Fibroblast of the aortic adventitia (primary cell): ENCODE measurements at places on chromosomes 2 and 18. TPM values are rescaled to one million over a fixed set of nuclear protein-coding genes. Genes with fewer than 3 reads are reported as not detected.

- no peak for DNase-seq
Observed at GRCh38 chr2:239147376-239147775, 253.4 kb downstream of the HDAC4 start.

DNA sequence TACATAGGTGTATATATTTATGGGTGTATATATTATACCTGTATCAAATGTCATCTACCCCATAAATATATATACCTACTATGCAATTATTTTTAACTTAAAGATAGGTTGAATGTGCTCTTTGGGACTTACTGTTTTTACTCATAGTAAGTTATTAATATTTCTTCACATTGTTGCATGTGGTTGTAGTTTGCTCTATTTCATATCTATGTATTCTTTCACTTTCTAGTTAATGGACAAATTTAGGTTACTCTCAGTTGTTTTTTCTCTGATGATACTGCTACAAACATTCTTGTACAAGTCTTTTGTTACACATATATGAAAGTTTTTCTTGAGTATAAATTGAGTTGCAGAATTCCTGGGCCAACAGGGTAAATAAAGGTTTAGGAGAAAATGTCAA, 601.8 kb upstream of the ID2 start:
- no peak for DNase-seq

DNA sequence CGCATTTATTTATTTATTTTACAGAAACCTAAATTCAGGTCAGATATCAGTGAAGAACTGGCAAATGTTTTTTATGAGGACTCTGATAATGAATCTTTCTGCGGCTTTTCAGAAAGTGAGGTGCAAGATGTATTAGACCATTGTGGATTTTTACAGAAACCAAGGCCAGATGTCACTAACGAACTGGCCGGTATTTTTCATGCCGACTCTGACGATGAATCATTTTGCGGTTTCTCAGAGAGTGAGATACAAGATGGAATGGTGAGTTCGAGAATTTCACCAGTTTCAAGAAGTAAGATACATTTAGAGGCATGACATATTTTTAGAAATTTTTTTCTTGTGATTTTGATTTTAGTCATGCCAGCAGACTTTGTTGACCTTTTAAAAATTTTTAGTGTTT, 4.6 kb downstream of the CDCA7 start:
- DNase-seq, result no peak

The ZNF532 gene
- 17.3 and 42.6 TPM in 2 replicates for total RNA-seq

DNA sequence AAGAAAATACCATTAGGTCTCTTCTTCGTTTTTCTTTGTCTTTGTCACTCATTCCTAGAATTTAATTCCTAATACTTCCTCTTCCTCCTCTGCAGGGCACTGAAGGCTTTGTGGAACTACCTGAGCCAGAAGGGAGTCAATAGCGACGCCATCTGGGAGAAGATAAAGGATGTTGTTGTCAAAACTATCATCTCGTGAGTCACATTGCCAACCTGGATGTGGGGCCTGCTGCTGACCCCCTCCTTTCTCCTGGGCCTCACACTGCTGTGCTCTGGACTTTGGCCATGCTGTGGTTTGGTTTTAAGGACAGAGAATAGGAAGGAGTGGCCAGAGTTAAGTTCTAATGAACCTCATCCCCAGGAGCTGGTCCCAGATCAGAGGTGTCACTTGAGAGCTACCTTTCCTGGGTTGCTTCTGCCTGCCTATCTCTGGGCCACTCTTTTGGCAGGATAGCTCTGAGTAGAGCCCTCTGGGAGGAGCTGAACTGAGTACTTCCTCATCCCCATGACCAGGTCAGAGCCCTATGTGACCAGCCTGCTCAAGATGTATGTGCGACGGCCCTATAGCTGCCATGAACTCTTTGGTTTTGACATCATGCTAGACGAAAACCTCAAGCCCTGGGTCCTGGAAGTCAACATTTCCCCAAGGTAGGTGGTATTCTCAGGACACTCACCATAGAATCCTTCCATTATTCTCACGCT, 33.1 kb upstream of the CYP27A1 start:
- no peak for DNase-seq

DNA sequence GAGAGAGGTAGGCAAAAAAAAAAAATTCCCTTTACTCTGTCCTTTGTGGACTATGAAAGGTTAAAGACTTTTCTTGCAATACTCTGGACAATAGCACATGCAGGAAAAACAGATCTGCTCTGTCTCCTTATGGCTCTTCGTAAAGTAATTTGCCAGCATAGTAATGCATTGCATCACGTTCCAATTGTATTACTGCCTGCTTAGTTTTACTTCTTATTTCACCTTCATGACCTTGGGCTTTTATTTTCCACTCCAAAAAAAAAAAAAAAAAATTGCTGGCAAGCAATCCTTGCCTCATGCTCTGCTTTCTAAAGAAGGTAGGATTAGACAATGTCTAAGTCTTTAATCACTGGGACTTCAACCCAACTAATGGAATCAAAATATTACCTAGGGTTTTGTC, 1802.7 kb downstream of the SUCLG1 start:
- no peak for DNase-seq

The CYP27C1 gene
- 0.41 and 0.72 TPM in 2 replicates for total RNA-seq

- DNase-seq, result no peak
Observed at GRCh38 chr2:190582736-190583506, 48.4 kb upstream of the NEMP2 start.

DNA sequence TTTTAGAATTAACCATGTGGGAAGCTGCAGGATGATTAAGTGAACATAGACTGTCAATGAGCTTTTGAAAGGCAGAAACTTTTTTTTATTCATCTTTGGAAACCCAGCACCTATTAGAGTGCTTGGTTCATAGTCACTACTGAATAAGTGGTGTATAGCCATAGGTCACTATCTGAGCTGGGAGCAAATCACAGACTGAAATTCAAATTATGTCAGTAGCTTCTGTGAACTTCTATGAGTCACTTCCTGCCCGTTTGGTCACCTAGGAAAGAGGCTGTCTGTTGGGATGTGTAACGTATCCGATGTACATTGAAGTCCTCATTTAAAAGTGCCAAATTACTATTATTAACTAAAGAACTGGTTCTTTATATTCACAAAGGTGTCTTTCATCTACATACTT, 20.5 kb upstream of the SLC40A1 start:
- no peak for DNase-seq

DNA sequence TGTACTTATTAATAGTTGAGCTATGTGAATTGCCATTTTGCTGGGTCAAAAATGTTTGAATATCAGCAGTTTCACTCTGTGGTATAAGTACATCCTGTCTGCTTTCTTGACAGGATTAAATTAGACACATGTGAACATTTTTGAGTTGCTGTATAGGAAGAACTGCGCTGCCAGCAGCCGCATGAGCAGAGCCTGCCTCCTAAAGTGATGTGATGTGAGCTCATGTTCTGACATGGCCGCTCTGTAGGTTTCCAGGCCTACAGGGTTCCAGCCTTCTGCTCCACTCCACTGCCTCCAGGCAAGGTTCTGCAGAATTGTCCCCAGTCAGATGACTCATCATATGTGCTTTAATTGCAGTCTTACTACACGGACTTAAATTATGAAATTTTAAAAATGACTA, 119.7 kb upstream of the NFATC1 start:
- no peak for DNase-seq

DNA sequence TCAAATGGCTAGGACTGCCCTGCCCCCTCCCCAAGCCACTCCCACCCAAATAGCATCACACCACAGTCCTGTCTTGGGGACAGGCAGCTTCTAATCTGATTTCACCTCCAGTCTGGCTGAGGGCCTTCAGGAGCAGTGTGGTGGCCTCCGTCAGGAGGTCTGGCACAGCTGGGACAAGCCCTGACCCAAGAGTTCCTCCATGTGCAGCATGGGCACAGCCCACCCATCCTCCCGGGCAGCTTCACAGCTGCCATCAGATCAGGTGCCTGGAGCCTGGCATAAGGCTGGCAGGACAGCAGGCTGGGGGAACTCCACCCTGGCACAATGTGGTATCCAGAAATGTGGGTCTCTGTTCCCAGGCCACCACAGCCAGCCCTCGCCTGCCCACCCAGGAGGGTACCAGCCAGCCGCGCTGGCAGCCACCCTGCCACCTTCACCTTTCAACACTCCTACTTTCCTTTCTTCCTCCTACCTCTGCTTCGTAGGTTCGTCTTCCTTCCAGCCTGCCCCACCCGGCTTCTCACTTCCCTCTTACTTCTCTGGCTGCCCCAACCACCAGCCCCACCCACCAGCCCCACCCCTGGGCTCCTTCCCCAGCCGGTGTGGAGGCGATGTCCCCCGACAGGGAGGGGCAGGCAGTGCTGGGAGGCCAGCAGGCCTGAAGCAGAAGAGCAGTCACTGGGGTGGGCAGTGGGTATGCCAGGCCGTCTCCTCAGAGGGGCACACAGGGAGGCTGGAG, at the start of gene CAPG:
TSS of gene CAPG (minus strand) at position 522 of the 739 bp plus-strand sequence. CDS start 8,221 bp downstream, outside the sequence.
- DNase-seq, result no peak

DNA sequence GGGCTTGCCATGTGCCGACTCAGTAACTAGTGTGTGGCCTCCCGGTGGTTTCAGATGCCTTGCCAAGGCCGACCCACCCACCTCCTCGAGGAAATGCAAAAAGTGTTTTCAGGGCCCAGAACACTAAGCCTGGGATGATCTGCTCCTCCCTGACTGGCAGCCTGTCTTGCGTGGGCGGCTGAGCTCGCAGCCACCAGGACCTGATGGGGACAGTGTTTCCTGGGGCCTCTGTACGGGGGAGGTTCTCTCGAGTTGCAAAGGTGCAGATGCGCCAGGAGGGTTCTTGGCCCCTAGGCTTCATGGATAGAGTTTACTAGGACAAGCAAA, 85.2 kb downstream of the GLI2 start:
- peak; percentile 55 for DNase-seq

DNA sequence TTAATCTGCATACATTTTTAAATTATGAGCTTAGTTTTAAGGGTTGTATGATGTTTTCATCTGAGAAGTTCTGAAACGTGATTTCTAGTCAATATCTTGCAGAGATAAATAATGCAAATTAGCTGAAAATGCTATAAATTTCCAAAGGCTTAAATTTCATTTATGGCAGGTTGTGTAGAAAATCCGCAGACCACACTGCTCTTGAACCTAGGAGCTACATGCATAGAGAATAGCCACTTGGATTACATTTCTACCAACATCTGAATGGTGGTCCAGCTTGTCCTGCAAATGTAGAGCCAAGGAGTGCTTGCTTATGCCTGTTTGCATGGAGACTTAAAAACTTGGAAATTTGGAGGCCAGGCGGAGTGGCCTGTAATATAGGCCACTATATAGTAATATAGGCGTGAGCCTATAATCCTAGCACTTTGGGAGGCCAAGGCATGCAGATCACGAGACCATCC, 6.8 kb downstream of the MAT2A start:
- DNase-seq, result no peak

- DNase-seq, result no peak
Observed at GRCh38 chr2:25620077-25620476, 53.3 kb downstream of the DTNB start.

DNA sequence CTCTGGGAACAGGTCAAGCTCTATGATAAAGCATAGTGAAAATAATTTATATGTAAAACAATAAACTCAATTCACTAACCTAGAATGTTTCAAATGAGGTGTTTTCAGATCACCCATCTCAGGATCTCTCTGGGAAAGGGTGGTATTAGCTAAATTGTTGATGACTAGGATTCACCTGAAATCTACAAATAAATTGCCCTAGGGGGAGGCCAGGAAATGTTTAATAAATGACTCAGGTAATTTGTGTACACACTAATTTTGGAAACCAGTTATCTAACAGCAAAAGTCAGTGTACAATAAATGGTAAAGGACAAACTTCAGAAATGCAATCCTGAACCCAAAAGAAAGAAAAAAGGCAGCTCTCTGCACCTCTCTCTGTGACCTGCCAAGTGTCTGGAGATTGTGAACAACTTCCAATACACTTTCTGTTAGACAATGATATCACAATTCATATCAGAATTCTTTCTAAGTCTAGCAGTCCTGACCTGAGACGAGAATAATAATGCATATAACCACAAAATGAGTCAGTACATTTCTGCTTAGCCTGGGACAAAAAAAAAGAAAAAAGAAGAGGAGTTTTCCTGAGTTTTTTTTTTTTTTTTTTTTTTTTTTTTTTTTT, 760.0 kb downstream of the EPHA4 start:
- peak; percentile 27 for DNase-seq

The GALR1 gene
- under 0.01 TPM in 1 of 2 replicates, not detected in the other for total RNA-seq

The MTHFD2 gene
- 38.7 and 254 TPM in 2 replicates for total RNA-seq

The ARL4C gene
- total RNA-seq, result 33.7 and 136 TPM in 2 replicates

GRCh38 chr18:72107647-72108383, 436.3 kb downstream of the CBLN2 start:
- DNase-seq, result no peak

- DNase-seq, result peak; percentile 29
Observed at GRCh38 chr2:8049176-8049575, 632.7 kb upstream of the ID2 start.

DNA sequence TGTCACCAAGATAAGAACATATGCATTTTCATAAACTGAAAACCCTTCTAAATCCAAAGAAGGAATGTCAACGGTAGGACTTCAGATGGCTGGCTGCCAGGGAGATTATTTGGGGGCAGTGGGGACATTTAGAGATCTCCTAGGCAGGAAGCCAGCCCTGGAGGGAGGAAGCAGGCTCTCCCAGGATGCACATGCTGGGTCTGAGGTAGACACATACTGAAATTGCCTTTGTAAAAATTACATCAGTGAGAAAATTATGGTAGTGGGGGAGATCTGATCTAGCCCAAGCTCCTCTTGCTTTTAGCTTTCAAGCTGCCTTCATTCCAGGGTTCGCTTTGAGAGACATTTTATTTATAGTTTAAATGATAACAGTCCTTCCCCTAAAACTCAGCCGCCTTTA, 24.1 kb downstream of the MPP4 start:
- no peak for DNase-seq

DNA sequence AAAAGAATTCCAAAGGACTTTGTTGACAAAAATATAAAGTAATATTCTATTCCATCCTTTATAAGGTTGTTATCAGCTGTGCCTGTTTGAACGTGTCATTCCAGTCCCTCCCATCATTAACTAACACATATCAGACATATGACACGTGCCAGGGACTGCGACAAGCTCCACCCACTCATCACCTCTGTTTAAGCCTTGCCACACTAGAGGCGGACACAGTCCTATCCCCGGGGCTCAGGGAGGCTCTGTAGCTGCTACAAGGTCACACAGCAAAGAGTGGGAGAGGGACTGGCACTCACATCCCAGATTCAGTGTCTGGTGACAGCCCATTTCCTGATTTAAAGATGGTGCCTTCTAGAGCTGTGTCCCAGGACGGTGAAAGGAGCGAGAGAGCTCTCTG, 30.0 kb downstream of the TBC1D8 start:
- DNase-seq, result no peak

The CXCR4 gene
- total RNA-seq, result 0.27 and 1.2 TPM in 2 replicates

DNA sequence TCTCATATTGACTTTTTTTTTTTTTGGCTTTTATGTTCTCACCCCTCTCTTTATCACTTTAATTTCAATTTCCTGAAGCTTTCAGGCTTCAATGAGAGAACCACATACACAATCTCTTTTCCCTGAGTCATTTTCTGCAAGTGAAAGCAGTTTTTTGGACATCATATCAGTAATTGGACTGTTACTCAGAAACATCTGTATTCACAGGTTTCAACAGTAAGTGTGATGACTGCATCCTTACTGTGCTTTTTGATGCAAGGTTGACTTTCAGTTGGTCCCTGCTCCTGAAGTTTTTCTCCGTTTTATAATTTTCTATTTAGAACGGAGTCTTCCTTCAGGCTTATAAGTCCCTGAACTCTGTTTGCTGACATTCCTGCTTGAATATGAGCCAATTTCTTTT, 70.5 kb upstream of the CCBE1 start:
- peak; percentile 79 for DNase-seq
